ENCODE measurements at places on chromosomes 5 and 9.

GRCh38 chr9:97459326-97459725 lies 42.1 kb upstream of the TMOD1 start:
- no peak for DNase-seq

DNA sequence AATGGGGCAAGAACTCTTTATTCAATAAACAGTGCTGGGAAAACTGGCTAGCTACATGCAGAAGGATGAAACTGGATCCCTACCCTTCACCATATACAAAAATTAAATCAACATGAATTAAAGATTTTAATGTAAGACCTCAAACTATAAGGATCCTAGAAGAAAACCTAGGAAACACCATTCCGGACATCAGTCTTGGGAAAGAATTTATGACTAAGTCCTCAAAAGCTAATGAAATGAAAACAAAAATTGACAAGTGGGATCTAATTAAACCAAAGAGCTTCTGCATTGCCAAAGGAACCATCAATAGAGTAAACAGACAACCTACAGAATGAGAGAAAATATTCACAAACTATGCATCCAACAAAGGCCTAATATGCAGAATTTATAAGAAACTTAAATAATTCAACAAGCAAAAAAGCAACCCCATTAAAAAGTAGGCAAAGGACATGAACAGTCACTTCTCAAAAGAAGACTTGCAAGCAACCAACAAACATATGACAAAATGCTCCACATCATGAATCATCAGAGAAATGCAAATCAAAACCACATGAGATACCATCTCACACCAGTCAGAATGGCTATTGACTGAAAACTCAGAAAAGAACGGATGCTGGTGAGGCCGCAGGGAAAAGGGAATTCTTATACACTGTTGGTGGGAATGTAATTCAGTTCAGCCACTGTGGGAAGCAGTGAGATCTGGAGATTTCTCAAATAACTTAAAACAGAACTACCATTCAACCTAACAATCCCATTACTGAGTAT lies 104.3 kb upstream of the MAP3K1 start:
- DNase-seq, result peak; percentile 24

- no peak for DNase-seq
Measured at GRCh38 chr9:119739476-119739875, 370.2 kb upstream of the BRINP1 start.

DNA sequence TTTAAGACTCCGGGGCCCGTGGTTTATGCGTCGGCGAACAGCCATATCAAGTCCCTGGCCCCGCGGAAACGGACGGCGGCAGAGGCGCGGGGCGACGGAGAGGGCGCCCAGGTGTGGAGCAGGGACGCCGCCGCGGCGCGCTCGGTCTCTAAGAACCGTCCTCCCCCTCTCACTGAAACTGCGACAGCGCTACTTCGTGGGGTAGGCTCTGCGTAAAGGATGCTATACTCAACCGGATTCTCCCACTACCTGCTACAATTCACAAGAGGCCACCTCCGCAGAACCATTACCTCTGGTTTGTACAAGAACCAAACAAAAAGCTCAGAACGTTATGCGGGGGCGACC lies 404 bp downstream of the MRNIP start:
- no peak for DNase-seq

GRCh38 chr9:87889065-87889881 lies 6.6 kb downstream of the SPATA31E1 start:
- DNase-seq, result no peak

- no peak for DNase-seq
Measured at GRCh38 chr5:154095904-154096303, 57.1 kb downstream of the MFAP3 start.

GRCh38 chr9:133046900-133047295 lies 14.9 kb upstream of the CEL start:
- DNase-seq, result no peak

DNA sequence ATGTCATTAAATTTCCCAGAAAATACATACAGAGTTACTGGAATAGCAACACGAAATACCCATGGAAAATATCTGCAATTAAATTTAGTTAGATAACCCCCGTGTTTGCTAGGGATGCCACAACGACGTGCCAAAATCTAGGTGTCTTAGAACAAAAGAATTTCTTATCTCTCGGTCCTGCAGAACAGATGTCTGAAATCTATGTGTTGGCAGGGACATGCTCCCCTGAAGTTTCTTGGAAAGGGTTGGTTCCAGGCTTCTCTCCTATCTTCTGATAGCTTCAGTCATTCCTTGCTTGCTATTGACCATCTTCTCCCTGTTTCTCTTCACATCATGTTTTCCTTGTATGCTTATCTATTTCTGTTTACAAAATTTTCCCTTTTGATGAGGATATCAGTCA lies 1067.0 kb downstream of the CDH18 start:
- DNase-seq, result no peak

DNA sequence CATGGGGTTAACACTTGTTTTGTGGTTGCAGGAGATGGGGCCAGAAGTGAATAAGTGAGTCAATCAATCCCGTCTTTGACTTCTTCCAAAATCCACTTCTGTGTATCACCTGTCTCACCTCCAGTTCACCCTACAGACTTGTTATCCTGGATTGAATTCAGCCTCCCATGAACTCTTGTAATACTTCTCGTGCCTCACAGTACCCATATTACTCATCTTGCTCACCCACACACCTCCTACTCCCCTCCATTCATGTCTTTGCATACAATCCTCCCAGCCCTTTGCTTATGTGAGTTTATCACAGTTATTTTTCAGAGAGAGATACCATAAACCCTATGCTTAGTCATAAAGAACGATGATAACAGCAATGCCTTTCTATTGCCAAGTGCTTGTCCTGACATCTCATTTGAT lies 52.9 kb upstream of the PAPPA start:
- DNase-seq, result no peak

GRCh38 chr5:139531772-139532169 lies 29.4 kb upstream of the UBE2D2 start:
- no peak for DNase-seq

DNA sequence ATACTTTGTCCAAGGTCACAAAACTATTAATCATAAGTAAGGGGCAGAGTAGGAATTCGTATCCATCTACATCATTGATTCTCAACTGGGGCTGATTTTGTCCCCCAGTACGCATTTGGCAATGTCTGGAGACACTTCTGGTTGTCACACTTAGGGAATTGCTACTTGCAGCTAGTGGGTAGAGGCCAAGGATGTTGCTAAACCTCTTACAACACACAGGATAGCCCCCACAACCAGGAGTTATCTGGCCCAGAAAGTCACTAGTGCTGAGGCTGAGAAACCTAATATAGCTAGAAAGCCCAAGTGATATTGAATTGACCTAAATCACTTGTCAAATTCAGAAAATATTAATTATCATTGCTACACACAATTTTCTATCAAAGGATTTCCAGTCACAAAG lies 120.4 kb upstream of the ABCA1 start:
- DNase-seq, result no peak

GRCh38 chr9:73155377-73155776 lies 3.7 kb downstream of the ANXA1 start:
- no peak for DNase-seq

DNA sequence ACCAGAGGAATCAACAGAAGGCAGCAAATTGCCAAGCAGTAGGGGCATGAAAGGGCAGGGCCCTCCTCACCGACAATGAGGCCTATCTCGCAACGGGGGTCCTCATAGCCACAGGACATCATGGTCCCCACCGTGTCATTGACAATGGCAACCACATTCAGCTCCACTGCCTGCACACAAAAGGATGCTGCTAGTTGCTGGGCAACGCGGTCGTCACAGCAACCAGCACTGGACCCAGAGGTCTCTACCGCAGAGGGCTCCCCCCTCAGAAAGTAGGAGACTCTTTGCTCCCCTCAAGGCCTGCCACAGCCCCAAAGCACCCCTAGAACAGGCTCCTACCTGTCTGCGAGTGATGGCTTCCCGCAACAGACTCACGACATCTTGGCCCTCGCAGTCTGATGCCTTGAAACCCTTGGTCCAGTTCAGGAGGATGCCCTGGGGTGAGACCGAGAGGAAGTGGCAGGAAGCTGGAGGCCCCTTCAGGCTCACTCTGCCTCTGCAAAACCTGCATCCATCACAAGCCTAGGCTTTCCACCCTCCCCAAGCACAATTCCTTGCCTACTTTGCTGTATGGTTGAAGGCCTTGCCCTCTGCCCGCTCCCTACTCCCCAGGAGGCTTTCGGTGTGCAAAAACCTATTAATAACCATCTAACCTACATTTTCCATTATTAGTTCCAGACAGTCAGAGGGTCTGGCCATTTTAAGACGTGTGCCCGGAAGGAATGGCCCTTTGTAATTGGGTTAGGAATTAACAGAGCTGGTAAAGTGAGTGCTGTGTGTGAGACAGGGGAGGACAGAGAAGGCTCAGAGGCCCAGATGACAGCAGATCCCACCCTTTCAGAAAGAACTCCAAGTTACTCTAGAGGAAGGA lies 15.2 kb downstream of the HK3 start:
- no peak for DNase-seq

DNA sequence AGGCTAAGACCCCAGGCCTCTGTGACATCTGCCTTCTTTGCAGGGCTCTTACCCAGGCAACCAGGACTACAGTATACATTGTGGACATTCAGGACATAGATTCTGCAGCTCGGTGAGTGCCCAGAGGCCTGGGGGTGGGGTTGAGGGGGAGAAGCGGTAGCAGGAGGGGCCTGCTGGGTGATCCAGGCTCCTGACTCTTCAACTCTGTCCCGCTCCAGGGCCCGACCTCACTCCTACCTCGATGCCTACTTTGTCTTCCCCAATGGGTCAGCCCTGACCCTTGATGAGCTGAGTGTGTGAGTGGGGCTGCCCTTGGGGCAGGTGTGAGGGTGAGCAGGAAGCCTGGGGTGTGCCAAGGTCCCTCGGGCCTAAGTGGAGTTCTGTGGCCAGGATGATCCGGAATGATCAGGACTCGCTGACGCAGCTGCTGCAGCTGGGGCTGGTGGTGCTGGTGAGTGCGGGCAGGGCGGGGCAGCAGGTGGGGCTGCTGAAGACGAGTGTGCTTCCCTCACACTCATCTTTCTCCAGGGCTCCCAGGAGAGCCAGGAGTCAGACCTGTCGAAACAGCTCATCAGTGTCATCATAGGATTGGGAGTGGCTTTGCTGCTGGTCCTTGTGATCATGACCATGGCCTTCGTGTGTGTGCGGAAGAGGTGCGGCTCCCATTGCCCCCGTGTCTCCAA lies 19.8 kb downstream of the GPRIN1 start:
- no peak for DNase-seq

DNA sequence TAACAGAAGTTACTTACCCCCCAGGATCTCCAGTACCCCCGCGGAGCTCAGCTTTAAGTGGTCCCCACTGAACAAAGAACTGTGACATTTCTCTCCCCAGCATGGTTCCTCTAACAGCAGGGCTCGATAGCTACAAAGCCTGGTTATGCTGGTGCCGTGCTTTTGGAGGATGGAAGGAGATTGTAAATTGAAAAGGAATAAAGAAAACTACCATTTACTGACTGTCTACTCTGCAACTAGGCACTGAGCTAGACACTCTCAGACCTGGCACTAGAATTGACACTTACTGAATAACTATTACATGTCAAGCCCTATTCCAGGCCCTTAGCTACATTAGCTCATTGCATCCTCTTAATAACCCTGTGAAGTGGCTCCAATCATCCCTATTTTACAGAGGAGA lies 145.3 kb downstream of the TTLL11 start:
- DNase-seq, result no peak

DNA sequence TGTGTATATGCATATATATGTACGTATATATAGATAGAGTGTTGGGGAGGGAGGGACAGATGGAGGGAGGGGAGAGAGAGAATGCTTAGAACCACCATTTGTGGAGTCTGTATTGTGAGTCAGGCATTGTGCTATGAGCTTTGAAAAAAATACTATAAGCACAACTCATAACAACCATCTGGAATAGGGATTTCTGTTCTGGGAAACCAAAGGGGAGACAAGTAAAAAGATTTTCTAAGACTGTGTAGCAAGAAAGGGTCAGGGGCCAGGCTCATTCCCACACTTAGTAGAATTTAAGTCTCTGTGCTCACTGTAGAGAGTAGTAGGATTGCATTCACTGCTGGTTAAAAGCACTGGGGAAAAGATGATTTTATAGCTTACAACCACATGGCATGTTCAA lies 202.3 kb upstream of the SGCD start:
- no peak for DNase-seq

DNA sequence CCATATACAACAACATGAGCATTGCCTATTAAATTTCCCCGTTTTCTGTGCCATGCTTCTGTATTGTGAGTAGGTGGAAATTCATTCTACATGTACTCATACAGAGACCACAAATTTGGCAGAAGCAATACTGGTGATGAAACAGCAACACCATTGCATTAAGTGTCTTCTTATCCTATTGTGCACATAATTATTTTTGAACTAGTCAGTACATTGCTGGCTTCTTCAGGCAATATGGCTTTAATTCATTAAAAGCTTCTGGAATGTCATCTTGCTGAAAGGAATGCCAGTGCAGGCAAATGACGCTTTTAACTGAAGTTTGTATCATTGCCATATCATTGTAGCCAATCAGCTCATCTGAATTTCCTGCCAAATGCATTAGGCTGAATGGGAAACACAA lies 82.6 kb downstream of the KIAA1958 start:
- peak; percentile 95 for DNase-seq

GRCh38 chr9:75876999-75877640 lies 13.4 kb upstream of the PCSK5 start:
- DNase-seq, result no peak

GRCh38 chr5:89595056-89595455 lies 712.1 kb upstream of the MEF2C start:
- no peak for DNase-seq

DNA sequence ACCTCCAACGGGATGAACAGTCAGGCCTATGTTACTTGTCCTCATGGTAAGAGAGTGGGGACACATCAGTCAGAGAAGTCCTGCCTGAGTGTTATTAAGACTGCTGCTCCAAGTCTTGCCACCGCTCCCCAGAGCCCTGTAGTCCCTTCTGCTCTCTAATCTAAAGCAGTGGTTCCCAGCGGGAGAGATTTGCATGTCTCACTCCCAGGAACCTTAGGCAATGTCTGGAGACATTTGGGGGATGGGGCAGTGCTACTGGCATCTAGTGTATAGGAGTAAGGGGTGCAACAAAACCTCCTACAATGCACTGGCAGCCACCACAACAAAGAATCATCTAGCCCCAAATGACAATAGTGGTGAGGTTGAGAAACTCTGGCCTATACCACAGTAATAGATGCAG lies 2.6 kb upstream of the SVEP1 start:
- DNase-seq, result no peak

DNA sequence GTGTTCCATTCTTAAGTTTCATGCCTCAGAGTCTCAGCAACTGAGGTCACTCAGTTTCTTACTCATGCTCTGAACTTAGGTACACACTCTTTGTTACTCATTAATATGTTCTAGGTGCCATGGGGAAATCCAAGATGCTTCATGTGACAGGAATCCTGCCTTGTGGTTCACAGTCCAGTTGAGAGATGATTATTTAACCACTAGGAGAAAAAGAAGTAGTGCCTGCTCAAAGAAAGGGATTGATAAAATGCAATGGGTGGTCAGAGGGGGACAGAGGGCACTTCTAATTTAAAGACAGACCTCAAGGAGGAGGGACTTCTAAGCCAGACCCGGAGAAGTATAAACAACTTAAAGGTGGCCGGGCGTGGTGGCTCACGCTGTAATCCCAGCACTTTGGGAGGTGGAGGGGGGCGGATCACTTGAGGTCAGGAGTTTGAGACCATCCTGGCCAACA lies 69.0 kb downstream of the UGCG start:
- peak; percentile 85 for DNase-seq
